Amniotic stem cell (primary cell): ENCODE measurements at places on chromosomes 5 and 9.

DNA sequence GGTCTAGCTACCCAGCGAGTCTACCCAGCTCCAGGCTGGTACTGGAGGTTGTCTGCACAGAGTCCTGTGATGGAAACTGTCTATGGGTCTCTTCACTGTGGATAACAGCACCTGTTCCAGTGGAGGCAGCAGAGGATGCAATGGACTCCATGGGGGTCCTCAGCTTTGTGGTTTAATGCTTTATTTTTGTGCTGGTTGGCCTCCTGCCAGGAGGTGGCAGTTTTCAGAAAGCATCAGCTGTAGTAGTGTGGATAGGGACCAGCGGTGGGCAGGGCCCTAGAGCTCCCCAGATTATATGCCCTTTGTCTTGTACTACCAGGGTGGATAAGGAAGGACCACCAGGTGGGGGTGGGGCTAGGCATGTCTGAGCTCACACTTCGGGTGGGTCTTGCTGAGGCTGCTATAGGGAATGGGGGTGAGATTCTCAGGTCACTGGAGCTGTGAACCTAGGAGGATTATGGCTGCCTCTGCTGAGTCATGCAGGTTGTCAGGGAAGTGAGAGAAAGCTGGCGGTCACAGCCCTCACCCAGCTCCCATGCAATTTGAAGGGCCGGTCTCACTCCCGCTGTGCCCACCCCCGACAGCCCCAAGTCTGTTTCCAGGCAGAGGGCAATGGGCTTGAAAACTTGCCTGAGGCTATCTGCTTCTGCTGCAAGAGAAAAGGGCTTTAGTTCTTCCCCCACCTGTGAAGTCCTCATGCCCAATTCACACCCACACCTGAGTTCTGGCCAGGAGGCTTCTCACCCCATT lies 397.1 kb downstream of the TLE1 start:
- no peak for DNase-seq

DNA sequence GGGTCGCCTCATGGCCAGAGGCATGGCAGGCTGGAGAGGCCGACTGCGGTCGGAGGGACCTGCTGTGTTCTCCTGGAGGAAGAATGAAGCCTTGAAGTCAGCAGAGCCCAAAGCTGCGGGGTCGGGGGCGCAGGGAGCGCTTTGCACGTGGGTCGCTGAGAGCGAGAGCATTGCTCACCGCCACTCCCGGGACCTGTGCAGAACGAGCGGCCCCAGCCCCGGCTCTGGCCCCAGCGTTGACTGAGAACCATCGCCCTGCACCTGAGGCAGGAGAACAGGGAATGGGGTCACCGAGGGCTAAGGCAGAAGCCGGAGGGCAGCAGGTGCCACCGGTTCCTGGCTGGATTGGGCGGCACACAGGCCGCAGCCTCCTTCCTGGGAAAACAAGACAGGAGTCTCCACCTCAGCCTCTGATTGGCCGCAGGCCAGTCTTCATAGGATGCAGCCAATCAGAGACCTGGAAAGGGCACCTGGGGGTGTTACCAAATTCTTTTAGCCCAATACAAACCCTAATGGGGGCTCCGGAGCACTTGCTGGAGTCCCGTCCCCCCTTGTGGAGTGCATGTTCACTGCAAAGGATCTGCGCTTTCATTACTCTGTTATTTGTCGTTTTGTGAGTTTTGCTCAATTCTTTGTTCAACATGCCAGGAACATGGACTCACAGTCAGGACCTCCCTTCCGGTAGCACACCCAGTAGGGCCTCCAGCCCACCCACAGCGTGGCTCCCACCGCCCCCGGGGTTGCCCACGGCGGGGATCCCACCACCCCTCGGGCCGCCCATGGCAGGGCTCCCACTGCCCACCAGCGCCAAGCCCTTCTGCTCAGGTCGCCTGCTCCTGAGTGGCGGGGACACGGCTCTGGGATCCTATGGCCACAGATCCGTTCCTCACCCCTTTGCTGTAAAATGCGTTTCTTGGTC lies 24.7 kb upstream of the SLC6A19 start:
- no peak for DNase-seq

GRCh38 chr5:177329883-177330282 lies 18.2 kb upstream of the MXD3 start:
- no peak for DNase-seq

DNA sequence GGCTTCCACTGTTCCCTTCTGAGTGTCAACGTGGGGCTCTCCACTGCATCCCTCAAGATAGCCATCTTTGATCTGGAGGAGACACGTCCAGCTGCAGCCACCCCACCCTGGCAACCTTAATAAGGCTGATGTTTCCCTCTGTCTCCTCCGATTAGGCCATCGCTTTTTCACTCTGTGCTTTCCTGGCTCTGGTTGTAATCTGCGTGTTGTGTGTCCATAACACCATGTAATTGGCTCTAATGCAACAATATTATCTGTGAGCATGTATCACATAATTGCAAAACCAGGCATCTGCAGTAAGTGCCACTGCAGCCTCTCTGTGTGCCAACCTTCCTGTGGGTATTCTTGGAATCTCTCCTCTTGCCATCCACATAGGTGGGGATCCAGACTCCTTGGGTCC lies 249.9 kb upstream of the PANK3 start:
- no peak for DNase-seq

DNA sequence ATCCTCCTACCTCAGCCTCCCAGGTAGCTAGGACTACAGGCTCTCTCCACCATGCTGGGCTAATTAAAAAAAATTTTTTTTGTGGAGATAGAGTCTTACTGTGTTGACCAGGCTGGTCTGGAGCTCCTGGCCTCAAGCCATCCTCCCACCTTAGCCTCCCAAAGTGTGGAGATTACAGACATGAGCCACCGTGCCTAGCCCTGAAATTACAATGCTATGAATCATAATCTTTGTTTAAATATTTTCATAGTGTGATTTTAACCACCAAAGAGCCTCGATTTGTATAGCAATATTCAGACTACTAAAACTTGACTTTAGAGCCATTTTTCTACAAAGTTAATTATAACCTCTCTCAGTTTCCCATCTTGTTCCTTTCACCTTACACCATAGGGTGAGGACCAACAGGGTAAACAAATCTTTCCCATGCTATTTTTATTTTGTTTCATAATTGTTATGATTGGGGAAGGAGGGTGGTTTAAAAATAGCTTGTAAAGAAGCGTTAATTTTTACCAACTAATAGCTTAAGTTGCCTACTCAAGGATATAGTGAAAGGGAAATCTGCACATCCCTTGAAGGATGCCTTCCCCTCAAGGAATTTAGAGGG lies 32.7 kb downstream of the UBE2D2 start:
- DNase-seq: no peak

DNA sequence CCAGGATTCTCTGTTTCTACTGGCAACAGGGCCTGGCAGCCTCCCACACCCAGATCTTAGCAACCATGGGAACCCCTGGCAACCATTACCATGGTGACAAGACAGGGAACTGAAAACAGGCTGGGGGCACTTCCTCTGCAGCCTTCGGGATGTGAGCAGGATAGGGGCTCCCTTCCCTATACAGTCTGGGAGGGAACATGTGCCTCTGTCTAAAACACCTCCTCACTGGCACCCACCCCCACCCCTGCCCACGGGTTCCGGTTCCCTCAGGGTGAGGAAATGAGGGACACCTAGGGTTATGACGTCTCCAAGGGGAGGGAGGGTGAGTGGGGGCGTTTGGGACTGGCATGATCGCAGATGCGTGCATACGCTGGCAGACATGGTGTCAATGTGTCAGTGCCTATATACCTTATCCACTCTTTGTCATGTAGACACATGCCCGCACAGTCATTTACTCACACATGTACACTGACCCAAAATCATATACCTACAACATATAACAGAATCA lies 3.0 kb upstream of the DNAJB5 start:
- no peak for DNase-seq

- no peak for DNase-seq
These were observed 957 bp downstream of the SHB start for GRCh38 chr9:38067859-38068681.

DNA sequence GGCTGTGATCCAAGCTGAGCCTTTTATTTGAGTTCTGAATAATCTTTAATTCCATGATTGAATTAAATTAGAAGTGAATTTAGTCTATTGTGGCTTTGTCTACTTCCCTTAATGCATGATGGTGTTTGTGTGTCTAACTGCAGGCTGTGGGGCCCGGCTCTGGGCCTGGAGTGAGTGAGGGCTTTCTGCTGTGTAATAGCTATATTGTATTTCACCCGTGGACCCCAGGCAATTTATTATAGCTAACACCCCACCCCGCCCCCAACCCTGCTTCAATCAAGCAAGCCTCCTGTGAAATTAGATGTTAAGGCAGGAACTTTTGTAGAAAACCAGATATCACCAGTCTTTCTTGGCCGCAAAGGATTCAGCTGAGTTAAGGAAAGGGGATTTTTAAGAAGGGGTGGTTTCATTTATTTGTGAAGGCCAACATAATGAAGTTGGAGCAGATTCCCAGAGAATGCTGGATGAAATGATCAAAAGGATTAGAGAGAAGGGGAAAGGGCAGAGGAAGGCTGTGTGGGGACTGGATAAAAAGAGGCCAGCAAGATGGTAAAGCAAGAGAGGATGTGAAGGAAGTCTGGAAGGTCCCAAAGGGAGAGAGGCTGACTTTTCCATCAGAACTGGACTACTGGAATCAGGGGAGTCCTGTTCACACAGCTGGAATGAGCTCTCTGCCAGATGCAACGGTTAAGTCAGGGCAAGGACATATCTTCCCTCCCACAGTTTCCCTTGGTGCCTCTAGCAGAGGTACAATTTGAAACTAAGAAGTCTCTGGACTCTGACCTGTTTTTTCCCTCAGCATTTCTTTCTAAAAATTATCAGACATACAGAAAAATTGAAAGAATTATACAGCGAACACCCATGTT lies 125.3 kb upstream of the SAP30L start:
- no peak for DNase-seq

- DNase-seq: no peak
These were observed 542.9 kb downstream of the PRELID2 start for GRCh38 chr5:145292278-145292677.

- DNase-seq: no peak
These were observed 627.2 kb downstream of the ISL1 start for GRCh38 chr5:52010454-52010853.

DNA sequence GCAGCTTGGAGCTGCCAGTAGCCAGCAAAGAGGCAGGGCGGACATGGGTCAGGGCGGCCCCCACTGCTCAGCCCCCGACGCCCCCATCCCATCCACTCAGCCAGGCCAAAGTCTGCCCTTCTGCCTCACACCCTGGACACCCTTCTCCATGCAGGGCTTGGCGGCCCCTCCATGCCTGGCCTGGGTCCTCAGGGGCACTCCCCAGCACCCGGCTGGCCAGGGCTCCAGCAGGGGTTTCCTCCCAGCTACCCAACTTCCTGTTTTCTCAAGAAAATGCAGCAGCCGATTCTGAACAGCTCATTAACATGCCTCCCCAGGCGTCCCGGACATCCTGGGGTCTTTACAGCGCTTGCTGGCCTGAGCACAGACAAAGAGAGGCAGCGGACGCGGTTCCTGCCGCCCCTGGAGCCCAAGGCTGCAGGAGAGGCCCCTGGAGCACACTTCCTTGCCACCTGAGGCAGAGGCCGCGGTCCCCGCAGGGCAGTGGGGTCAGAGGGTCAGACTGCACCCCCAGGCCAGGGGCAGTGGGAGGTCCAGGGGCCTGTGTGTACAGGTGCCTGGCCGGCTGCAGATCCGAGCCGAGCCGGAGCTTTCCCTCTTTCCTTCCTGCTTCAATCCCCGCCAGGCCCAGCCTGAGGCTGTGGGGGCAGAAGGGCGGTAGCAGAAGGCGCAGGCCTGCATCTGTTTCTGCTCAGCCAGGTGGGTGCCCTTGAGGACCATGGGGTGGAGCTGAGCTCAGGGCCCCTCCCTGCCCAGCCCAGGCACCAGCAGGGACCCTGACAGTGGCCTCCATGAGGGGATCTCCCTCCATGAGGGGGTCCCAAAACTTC lies 18.7 kb upstream of the NRARP start:
- DNase-seq: no peak

- DNase-seq: no peak
These were observed 73.5 kb downstream of the TRIM32 start for GRCh38 chr9:116760636-116761035.

DNA sequence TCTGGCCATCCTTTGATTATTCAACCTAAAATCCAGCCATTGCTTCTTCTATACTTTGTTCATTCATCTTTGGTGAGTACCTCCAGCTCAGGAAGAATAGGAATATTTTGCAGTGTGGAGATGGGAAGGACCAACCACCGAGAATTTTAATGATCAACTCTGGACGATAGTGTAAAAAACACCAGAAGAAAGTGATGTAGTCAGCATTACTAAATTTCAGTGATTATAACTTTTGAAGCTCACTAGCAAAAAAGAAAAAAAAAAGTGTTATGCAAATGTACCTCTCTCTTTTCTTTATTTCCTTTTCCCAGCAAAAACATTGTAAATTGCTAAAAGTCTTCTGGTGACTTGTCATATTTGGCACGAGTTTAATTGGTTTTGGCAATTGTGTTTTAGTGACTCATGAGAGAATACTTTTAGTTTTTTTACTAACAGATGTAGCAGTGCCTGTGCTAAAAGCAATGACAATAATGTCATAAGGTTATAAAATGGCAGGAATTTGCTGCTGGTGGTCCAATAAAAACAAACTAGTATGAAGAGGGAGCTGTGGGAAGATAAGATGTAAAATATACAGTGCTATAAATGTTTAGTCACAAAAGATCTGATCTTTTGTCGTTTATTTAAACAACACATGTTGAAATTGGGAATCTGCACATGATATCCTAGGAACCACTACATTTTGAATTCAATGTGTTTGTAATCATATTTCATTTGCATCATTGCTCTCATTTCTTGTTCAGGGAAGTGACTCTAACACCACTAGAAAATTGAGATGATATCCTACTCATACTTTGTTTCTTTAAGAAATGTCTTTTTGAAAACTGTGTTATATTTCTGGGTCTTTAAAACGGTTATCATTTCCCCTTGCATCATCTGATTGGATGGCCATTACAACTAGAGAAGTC lies 81.3 kb upstream of the ERCC6L2 start:
- peak; percentile 37 for DNase-seq

- DNase-seq: no peak
These were observed 35.5 kb upstream of the ANXA2R start for GRCh38 chr5:43075319-43076293.

DNA sequence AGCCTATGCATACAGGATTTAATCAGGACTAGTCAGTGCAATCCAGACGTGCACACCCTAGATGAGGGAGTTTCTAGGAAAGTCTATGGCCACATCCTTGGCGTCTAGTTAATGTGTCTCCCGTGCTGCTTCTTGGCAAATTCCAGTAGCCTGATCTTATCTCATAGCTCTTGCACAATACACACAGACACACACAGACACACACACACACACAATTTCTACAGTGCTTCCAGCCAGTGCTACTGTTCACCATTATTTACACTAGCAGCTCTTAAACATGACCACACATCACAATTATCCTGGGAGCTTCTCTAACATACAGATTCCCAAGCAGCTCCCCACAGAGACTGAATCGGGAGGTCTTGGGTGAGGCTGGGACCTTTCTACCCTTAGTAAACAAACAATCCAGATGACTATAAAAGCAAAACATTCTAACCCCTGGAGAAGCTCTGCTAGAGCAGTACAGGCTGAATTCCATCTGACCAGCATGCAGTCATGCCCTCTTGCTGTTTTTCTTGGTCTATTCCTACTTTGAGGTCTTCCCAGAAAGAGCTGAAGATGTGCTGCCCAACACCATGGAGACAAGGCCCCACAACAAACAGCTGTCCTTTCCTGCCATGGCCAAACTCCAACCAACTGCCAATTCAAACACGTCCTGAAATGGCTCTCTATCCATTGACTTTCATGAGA lies 236.6 kb downstream of the DEPDC1B start:
- no peak for DNase-seq
